Activated T-helper 1 cell treated with anti-CD3 and anti-CD28 coated beads, Interleukin-12 subunit alpha, Interleukin-12 subunit beta, Interleukin-2, Interleukin-4 antibody, amounts not matched to agents 30 ng/mL and 10 ng/mL and 1 ng/mL, durations not matched to agents 14 hours and 24 hours and 36 hours (primary cell): ENCODE measurements at places on chromosomes 4 and X. TPM values are rescaled to one million over a fixed set of nuclear protein-coding genes. Genes with fewer than 3 reads are reported as not detected.

- no peak overlapping the region for H3K4me3 ChIP-seq
- no peak overlapping the region for H3K27ac ChIP-seq
- H3K36me3 ChIP-seq, result no peaks in the 10 kb centered on the region
- H3K4me1 ChIP-seq, result no peaks in the 10 kb centered on the region
- no peaks in the 10 kb centered on the region for H3K27me3 ChIP-seq
These were observed 76.0 kb upstream of the TFDP3 start for GRCh38 chrX:133294126-133294525.

- no peak overlapping the region for H3K27ac ChIP-seq
- no peaks in the 10 kb centered on the region for H3K4me1 ChIP-seq
- no peaks in the 10 kb centered on the region for H3K36me3 ChIP-seq
These were observed 436.3 kb downstream of the KLHL13 start for GRCh38 chrX:117680286-117680685.

DNA sequence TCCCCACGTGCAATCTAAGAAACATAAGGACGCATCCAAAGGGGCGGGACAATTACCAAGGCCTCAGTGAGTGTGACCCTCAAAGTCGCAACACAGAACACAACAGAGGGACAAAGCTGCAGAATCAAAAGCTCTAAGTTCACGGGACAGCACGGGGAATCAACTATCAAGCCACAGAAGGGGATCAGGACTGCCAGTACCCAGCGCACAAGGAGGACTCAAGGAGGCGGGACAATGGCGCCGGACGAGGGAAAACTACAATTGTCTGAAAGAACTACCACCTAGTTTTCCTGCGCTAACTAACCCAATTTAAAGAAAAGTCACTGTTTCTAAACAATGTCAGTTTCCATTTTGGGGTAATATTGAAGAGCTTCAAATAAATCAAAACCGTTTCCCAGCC is 1.3 kb downstream of the FAM53A start:
- H3K27ac ChIP-seq, result peak overlapping the region; percentile 90
- no peak for DNase-seq
- H3K27me3 ChIP-seq, result peaks cover 2% of the 10 kb centered on the region
- H3K36me3 ChIP-seq, result peaks cover 6% of the 10 kb centered on the region
- H3K4me1 ChIP-seq, result peaks cover 12% of the 10 kb centered on the region

DNA sequence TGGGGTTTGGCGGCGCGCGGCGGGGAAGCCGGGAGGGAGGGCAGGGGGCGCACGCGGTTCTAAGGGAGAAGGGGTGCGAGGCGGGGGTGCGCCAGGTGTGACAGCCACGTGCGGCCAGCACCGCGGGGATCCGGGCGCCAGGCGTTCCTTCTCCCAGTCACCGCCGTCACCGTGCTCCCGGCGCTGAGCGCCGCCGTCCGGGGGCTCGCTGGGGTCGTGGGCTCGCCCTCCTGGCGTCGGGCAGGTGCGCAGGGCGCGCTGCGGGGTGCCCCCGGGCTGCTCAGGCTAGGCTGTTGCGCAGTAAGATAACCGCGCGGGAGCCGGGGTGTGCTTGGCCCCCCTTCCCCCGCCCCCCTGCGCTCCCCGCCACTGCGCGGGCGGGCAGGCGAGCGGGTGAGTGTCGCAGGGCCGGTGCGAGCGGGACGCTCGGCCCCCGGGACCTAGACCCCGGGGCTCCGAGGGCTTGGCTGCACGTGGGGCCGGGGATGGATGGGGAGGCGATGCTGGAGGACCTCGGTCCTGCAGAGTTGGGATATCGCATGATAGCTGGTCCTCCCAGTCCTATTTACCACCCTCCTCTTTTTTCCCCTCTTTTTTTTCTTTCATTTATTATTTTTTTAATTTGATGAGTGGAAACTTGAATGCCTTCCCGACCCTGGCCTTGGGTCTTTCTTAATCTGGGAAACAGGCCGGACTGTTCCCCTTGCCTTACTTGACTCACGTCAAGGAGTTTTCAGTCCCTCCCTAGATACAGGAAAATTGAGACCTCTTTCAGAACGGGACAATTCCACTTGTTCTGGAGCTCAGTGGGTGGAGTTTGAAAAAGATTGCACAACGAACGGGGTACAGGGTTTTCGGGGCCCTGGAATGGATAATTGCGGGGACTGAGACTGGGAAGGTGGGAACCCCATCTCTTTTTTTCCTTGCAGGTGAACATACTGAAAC is 797 bp downstream of the TXLNG start:
- no peaks in the 10 kb centered on the region for H3K36me3 ChIP-seq
- H3K4me1 ChIP-seq, result peaks cover 11% of the 10 kb centered on the region
- H3K27me3 ChIP-seq, result no peaks in the 10 kb centered on the region
- peak overlapping the region; percentile 92 for H3K4me3 ChIP-seq
- peak; percentile 10 for DNase-seq

DNA sequence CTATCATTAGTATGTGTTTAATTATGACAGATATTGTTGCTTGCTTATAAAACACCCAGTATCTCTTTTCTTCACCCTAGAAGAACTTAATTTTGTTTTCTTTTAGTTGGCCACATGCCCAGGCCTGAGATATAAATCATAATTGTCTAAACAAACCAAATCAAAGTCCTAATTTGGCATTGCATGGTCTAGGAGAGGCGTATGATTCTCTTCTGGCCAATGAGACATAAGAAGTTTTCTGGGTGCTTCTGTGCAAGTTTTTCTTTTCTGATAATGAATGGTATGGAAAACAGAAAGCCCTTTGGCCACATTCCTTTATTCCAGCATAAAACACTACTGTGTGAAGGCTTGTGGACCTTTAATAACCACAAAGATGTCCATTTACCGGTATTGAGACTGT is 192.9 kb upstream of the CTSO start:
- DNase-seq, result no peak
- H3K4me3 ChIP-seq, result no peak overlapping the region
- H3K36me3 ChIP-seq, result no peaks in the 10 kb centered on the region
- no peaks in the 10 kb centered on the region for H3K4me1 ChIP-seq
- H3K27me3 ChIP-seq, result no peaks in the 10 kb centered on the region

- no peak overlapping the region for H3K4me3 ChIP-seq
- H3K27me3 ChIP-seq, result no peaks in the 10 kb centered on the region
- H3K27ac ChIP-seq, result no peak overlapping the region
- H3K4me1 ChIP-seq, result no peaks in the 10 kb centered on the region
- DNase-seq, result no peak
- peaks cover 40% of the 10 kb centered on the region for H3K36me3 ChIP-seq
These were observed 74.3 kb upstream of the MSANTD1 start for GRCh38 chr4:3174371-3175338.

GRCh38 chr4:41632481-41633073 is 94.6 kb downstream of the LIMCH1 start:
- no peaks in the 10 kb centered on the region for H3K4me1 ChIP-seq
- H3K4me3 ChIP-seq, result no peak overlapping the region
- H3K27ac ChIP-seq, result no peak overlapping the region
- DNase-seq, result no peak
- H3K27me3 ChIP-seq, result no peaks in the 10 kb centered on the region
- H3K36me3 ChIP-seq, result no peaks in the 10 kb centered on the region

- no peak overlapping the region for H3K4me3 ChIP-seq
- H3K4me1 ChIP-seq, result no peaks in the 10 kb centered on the region
- H3K27ac ChIP-seq, result no peak overlapping the region
- no peak for DNase-seq
- no peaks in the 10 kb centered on the region for H3K27me3 ChIP-seq
- no peaks in the 10 kb centered on the region for H3K36me3 ChIP-seq
These were observed 187.0 kb downstream of the NLGN4X start for GRCh38 chrX:6041630-6042029.

DNA sequence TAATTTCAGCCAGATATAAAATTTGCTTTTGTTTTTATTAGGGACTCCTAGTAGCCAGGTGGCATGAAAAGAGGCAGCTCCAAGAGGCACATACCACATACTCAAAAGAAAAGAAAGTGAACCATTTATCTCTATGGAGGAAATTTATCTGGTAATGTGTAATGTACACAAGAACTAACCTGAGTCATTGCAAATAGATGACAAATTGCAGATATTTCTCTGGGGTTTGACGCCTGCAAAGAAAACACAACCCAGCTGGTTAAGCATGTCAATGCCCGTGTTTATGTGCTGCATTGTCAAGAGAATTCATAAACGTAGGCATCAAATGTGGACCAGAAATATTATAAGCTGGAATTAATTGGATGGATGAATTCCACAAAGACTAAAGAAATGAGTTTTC is 46.9 kb upstream of the PHKA2 start:
- no peak for DNase-seq
- H3K36me3 ChIP-seq, result no peaks in the 10 kb centered on the region
- no peak overlapping the region for H3K27ac ChIP-seq
- no peaks in the 10 kb centered on the region for H3K4me1 ChIP-seq
- H3K27me3 ChIP-seq, result no peaks in the 10 kb centered on the region

DNA sequence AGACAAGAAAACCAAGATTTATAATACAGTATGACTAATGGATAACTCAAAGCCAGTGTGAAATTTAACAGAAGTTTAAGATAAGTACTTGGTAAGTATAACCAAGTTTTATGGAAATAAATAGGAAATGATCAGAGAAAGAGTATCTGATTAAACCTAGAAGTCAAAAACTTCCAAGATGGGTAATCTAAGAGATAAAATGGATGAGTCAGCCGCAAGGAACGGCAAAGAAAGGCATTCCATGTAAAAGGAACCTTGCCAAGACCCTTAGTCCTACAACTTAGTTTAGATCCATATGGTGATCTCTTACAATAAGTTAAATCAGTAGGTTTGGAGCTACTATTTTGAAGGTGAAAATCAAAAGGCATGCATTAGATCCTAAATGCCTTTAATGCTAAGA is 34.8 kb downstream of the LIN54 start:
- DNase-seq, result no peak
- H3K4me3 ChIP-seq, result no peak overlapping the region
- H3K36me3 ChIP-seq, result peaks cover 25% of the 10 kb centered on the region
- no peak overlapping the region for H3K27ac ChIP-seq

DNA sequence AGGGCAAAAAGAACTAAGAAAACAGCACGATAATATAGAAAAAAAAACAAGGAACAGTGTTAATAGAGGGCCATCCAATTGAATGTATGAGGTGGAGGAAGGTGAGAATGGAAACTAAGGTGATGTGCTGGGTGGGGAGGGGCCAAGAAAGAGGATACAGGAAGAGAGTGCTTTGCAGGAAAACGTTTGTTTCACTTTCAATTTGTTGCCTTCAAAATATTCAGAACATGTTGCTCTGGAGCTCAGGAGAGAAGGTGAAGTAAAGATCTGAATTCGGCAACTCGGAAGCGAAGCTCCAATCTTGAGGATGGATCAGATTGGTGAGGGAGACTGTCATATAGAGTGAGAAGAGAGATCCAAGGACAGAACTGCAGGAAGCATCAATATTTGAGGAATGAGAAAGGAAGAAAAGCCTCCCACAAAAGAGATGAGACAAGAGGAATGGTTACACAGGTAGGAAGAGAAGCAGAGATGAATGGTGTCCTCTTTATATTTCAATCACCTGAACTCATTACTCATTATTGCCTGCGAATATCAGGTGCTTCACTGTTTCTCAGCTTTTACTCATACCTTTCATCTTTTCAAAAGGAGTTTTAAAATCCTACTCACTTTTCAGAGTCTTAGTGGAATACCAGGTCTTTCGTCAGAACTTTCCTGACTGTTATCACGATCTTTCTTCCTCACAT is 14.7 kb upstream of the SEC24D start:
- H3K4me1 ChIP-seq, result peaks cover 31% of the 10 kb centered on the region
- peaks cover 16% of the 10 kb centered on the region for H3K36me3 ChIP-seq
- H3K27me3 ChIP-seq, result peaks cover 5% of the 10 kb centered on the region

- H3K27me3 ChIP-seq, result no peaks in the 10 kb centered on the region
- peak overlapping the region; percentile 25 for H3K4me3 ChIP-seq
- no peak overlapping the region for H3K27ac ChIP-seq
- no peak for DNase-seq
- peaks cover 44% of the 10 kb centered on the region for H3K4me1 ChIP-seq
- H3K36me3 ChIP-seq, result peaks cover 20% of the 10 kb centered on the region
These were observed 197.0 kb downstream of the CAMK2D start for GRCh38 chr4:113564493-113564892.

DNA sequence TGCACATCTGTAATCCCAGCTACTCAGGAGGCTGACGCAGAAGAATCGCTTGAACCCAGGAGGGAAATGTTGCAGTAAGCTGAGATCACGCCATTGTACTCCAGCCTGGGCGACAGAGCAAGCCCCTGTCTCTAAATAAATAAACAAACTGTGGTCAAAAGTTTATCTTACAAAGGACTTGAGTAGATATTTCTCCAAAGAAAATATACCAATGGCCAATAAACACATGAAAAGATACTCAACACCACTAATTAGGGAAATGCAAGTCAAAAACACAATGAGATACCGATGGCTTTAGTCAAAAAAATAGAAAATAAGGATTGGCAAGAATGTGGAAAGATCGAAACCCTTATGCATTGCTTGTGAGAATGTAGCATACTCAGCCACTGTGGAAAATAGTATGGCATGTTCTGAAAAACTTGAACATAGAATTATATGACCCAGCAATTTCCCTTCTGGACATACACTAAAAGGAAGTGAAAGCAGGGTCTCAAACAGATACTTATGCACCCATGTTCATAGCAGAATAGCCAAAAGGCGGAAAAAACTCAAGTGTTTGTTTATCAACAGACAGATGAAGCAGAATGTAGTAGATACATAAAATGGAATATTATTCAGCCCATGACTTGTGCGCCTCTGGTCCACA is 2.0 kb upstream of the CFAP97 start:
- H3K36me3 ChIP-seq, result no peaks in the 10 kb centered on the region
- no peak for DNase-seq
- peaks cover 46% of the 10 kb centered on the region for H3K4me1 ChIP-seq
- peaks cover 1% of the 10 kb centered on the region for H3K27me3 ChIP-seq
- no peak overlapping the region for H3K27ac ChIP-seq

DNA sequence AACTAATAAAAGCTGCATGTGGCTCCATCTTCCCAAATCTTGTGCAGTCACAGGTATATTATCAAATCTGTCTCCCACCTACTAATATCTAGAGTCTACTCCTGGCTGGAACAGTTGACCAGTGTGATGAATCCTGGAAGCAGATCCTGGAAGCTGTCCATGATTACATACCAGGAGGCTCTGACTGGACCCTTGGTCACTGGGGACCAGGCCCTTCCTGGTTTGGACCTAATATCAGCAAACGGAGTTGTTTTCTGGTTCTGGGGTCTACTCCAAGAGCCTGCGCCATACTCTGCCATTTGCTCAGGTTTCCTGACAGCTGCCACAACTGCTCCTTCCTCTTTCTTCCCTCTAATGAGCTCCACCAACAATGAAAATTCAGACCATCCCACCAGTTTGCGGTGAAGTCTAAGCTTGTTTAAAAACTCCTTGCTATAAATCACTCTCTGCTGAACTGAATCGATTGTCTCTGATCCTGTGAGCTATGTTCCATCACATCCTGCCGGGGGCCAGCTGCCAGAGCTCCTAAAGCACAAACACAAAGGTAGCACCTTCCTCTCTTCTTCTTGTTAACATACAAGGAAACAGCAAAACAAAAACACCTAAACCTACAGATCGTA is 114.2 kb downstream of the PALLD start:
- H3K36me3 ChIP-seq, result no peaks in the 10 kb centered on the region
- peaks cover 12% of the 10 kb centered on the region for H3K27me3 ChIP-seq
- no peak overlapping the region for H3K27ac ChIP-seq
- H3K4me3 ChIP-seq, result no peak overlapping the region
- no peak for DNase-seq

- H3K36me3 ChIP-seq, result peaks cover 10% of the 10 kb centered on the region
- H3K27ac ChIP-seq, result no peak overlapping the region
- H3K4me1 ChIP-seq, result peaks cover 11% of the 10 kb centered on the region
- H3K4me3 ChIP-seq, result no peak overlapping the region
- no peaks in the 10 kb centered on the region for H3K27me3 ChIP-seq
- DNase-seq, result no peak
These were observed 14.4 kb downstream of the ATRX start for GRCh38 chrX:77771601-77772000.

The SULT1B1 gene
- total RNA-seq, result 0.17 and 0.26 TPM in 2 replicates

The TEX13B gene
- not detected in 2 replicates for total RNA-seq

The CT45A5 gene
- not detected in 2 replicates for total RNA-seq

The TMEM154 gene
- total RNA-seq, result 13.0 and 13.3 TPM in 2 replicates

The NAT8L gene
- total RNA-seq, result 7.4 and 8.0 TPM in 2 replicates

The CXCL3 gene
- 0.18 TPM in 1 of 2 replicates, not detected in the other for total RNA-seq

The EGF gene
- not detected in 2 replicates for total RNA-seq

The MAGEA12 gene
- total RNA-seq, result not detected in 2 replicates

The FGA gene
- total RNA-seq, result not detected in 2 replicates
